ENCODE measurements at places on chromosomes 3 and 15.
A peak's percentile ranks its signal among the peaks of the same experiment; 100 is the strongest.

- DNase-seq: no peak
Measured at GRCh38 chr3:37725842-37726241, 135.8 kb upstream of the CTDSPL start.

- peak; percentile 35 for DNase-seq
Measured at GRCh38 chr15:95290176-95290974, 1040.1 kb upstream of the NR2F2 start.

- DNase-seq: no peak
Measured at GRCh38 chr3:98587654-98588053, 5.8 kb downstream of the CPOX start.

DNA sequence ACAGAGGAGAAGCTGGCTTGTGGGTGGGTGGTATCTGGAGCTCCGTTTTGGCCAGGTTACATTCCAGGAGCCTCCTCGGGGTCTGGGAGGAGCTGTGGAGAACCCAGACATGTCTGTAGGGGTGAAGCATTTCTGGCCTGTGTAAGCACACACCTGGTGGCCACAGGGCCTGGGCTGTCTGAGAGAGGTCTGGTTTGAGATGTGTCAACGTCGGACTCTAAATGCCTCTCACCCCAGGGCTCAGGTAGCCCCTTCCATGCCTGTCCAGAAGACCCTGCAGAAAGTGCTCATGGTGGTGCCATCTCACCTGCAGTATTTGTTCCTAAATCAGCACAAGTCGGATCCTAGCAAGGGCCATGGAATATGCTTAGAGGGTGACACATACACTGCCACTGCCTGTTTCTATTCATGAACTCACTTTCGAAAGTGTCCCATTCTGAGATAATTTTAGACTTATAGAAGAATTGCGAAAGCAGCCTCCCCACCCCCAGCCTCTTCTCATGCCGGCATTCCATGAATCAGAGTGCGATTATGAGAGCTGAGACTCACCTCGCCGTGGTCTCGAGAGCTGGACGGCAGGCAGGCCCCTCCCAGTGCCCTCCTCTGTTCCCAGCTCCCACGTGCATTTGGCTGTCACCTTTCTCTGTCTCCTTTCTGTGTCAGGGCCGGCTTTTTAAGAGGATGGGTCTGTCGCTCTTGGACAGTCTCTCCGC lies 63.7 kb downstream of the KLF15 start:
- DNase-seq: peak; percentile 14

Measured in OCI-M1 (cell line).